ENCODE measurements at places on chromosomes 13 and 19.

DNA sequence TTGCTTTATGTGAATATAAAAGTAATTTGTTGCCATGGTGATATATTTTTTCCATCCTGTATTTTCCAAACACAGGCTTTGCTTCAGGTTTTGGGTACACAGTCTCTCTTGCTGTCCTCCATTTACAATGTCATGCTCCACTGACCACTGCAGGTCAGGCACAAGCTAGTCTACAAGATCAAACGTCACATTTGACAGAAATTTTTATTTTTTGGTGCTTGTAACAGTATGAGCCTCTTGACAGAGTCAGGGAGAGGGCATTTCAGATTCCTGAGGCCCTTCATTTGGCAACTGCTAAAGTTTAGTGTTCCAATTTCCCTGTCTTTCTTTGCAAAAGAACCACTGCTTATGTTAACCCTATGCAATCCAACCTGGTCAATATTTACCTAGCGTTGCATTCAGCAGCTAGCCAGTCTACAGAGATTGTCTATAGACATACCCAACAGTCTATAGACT is 175.0 kb downstream of the RFC3 start:
- H3K4me1 ChIP-seq, result no peaks in the 10 kb centered on the region
- H3K4me3 ChIP-seq, result no peak overlapping the region
- H3K27me3 ChIP-seq, result no peaks in the 10 kb centered on the region

GRCh38 chr19:19259741-19260140 is 13.4 kb downstream of the TM6SF2 start:
- peaks cover 79% of the 10 kb centered on the region for H3K27me3 ChIP-seq
- H3K36me3 ChIP-seq, result no peaks in the 10 kb centered on the region
- no peak overlapping the region for H3K4me3 ChIP-seq
- no peak overlapping the region for H3K27ac ChIP-seq
- DNase-seq, result no peak
- no peaks in the 10 kb centered on the region for H3K4me1 ChIP-seq

- H3K4me3 ChIP-seq, result no peak overlapping the region
- no peaks in the 10 kb centered on the region for H3K27me3 ChIP-seq
- no peaks in the 10 kb centered on the region for H3K36me3 ChIP-seq
- DNase-seq, result no peak
Measured at GRCh38 chr19:19774354-19775033, 41.6 kb upstream of the ZNF14 start.

GRCh38 chr19:45927565-45928261 is 13.1 kb upstream of the NANOS2 start:
- peaks cover 2% of the 10 kb centered on the region for H3K27me3 ChIP-seq
- H3K4me3 ChIP-seq, result no peak overlapping the region
- no peaks in the 10 kb centered on the region for H3K36me3 ChIP-seq

GRCh38 chr13:47890146-47890814 is 110.8 kb downstream of the SUCLA2 start:
- no peak for DNase-seq
- no peak overlapping the region for H3K4me3 ChIP-seq
- H3K4me1 ChIP-seq, result no peaks in the 10 kb centered on the region
- no peak overlapping the region for H3K27ac ChIP-seq

DNA sequence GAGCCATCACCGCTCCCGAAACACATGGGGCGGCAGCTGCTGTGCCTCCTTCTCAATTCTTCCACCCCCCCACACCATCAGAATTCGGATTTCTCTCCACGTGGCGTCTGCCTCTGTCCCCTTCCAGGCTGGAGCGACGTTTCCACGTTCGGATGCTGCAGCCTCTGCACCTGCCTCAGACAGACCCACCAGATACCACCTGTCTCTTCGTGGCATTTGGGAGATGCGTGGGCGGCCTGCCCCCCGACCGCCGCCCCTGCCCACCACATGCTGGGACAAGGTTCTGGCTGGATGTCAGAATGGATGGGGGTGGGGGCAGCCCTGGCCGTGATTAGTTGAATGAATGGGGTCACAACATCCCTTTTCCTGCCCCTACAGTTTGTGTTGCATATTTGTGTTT is 90.0 kb downstream of the SLC7A1 start:
- H3K36me3 ChIP-seq, result peaks cover 3% of the 10 kb centered on the region
- DNase-seq, result no peak
- H3K27me3 ChIP-seq, result peaks cover 28% of the 10 kb centered on the region
- H3K4me3 ChIP-seq, result no peak overlapping the region
- H3K27ac ChIP-seq, result no peak overlapping the region
- no peaks in the 10 kb centered on the region for H3K4me1 ChIP-seq

DNA sequence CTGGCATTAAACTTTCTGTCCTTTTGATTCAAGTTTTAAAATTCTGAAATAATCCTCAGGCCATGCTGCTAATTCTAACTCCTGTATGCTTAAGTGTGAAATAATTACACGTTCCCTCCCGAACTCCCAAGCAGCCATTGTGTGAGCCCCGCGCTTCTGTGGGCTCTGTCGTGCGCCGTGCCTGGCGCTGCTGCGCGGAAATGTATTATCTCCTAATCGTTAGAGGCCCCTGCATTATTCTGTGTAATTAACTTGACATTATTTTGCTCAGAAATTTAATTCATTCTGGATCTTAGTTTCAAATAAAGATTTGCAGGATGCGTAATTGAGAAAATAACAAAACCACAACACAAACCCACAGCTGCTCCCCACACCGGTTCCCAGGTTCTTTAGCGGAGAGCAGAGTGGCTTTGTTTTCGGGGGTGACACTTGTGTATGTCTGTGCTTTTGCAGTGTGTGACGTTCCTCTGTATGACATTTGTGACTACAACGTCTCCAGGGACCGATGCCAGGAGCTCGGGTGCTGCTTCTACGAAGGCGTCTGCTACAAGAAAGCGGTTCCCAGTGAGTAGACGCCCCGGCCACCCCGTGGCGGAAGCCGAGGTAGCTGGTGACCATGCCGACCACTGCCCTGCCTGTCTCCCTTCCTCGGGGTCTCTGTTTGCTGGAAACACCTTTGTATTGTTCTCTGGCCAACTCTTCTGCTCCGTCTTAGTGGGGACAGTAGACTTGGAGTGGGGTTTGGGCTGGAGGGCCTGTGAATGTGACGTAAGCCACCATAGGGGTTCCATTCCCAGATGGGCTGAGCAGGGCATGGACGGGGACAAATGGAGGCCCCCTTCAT is 7.5 kb downstream of the TEX29 start:
- H3K27ac ChIP-seq, result no peak overlapping the region
- H3K4me3 ChIP-seq, result no peak overlapping the region
- DNase-seq, result no peak
- H3K36me3 ChIP-seq, result no peaks in the 10 kb centered on the region
- no peaks in the 10 kb centered on the region for H3K4me1 ChIP-seq
- no peaks in the 10 kb centered on the region for H3K27me3 ChIP-seq

DNA sequence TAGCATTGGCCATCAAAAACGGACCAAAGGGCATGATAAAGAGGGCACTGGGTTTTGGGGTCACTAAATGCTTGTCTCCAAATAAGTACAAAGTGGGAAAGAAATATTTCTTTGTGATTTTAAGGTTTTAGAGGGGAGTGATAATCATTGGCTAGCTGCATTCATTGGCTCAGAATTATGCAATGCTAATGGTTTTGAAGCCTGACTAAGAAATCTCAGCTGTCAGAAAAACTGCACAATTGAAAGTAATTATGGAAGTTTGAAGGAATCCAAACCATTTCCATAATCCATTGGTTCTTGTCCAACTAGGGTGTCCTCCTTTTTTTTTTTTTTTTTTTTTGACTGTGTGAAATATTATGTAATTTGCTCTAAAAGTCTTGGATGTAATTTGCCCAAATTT is 88.2 kb upstream of the ARGLU1 start:
- no peaks in the 10 kb centered on the region for H3K36me3 ChIP-seq
- DNase-seq, result no peak
- H3K4me3 ChIP-seq, result no peak overlapping the region
- no peak overlapping the region for H3K27ac ChIP-seq
- no peaks in the 10 kb centered on the region for H3K4me1 ChIP-seq

DNA sequence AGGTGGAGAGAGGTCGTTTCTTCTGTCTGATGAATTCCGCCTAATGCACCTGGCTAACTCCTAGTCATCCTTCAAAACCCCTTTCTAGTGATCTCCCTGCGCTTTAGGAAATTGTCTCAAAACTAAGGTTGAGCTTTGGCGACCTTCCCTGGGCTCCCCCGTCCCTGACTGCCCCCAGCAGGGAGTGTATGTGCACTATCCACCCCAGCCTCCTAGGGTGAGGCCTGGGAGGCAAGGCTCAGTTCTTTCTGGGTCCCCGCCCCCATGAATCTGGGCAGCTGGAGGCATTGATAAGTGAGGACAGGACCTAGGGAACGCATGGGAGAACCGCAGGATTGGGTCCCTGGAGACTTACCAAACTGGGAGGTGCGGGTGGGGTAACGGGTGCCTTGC is 378 bp downstream of the TLE6 start:
- no peaks in the 10 kb centered on the region for H3K36me3 ChIP-seq
- no peak overlapping the region for H3K27ac ChIP-seq
- peaks cover 65% of the 10 kb centered on the region for H3K27me3 ChIP-seq
- H3K4me3 ChIP-seq, result peak overlapping the region; percentile 69

- H3K27ac ChIP-seq, result no peak overlapping the region
- no peaks in the 10 kb centered on the region for H3K27me3 ChIP-seq
- H3K36me3 ChIP-seq, result peaks cover 10% of the 10 kb centered on the region
- H3K4me3 ChIP-seq, result no peak overlapping the region
- DNase-seq, result no peak
Measured at GRCh38 chr13:41582027-41582463, 124.7 kb downstream of the RGCC start.

DNA sequence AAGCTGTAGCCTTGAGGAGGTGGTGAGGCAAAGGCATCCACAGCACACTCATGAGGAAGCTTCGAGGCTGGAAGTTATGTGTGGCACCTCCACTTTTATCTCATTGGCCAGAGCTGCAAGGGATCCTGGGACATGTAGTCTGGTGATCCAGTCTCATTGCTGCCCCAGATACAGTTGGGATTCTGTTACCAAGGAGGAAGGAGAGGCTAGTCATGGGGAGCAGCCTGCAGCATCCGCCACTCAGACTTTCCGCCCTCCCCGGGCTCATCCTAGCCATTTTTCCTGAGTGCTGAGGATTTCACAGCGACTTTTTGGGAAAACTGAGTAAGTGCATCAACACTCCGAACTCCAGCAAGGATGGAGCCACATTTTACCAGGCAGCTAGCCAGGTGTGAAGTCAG is 74.4 kb downstream of the DPF1 start:
- no peak for DNase-seq
- H3K4me3 ChIP-seq, result no peak overlapping the region
- no peak overlapping the region for H3K27ac ChIP-seq
- no peaks in the 10 kb centered on the region for H3K4me1 ChIP-seq
- no peaks in the 10 kb centered on the region for H3K27me3 ChIP-seq

- no peak overlapping the region for H3K4me3 ChIP-seq
- peaks cover 75% of the 10 kb centered on the region for H3K27me3 ChIP-seq
- no peak overlapping the region for H3K27ac ChIP-seq
- no peak for DNase-seq
Measured at GRCh38 chr19:55161571-55162322, 4.2 kb upstream of the TNNI3 start.

- no peak overlapping the region for H3K27ac ChIP-seq
- H3K27me3 ChIP-seq, result no peaks in the 10 kb centered on the region
- no peak for DNase-seq
- no peaks in the 10 kb centered on the region for H3K36me3 ChIP-seq
Measured at GRCh38 chr13:88617176-88617575, 946.0 kb downstream of the SLITRK5 start.

- H3K27ac ChIP-seq, result no peak within 1 kb of the TSS
- no peaks in the 10 kb centered on the region for H3K36me3 ChIP-seq
- peaks cover 79% of the 10 kb centered on the region for H3K27me3 ChIP-seq
- no peak for DNase-seq
Measured at GRCh38 chr19:5804516-5805461, at the start of gene NRTN. Gene NRTN (plus strand): TSS chr19:5805067. CDS start chr19:5824166, 19,099 bp downstream.

All from thymus (tissue), 14 donors.